ENCODE measurements at places on chromosomes 7 and 10.

- no peak for DNase-seq
These were observed 248.6 kb downstream of the GFRA1 start for GRCh38 chr10:116024271-116024878.

- DNase-seq: no peak
These were observed 1.1 kb upstream of the DMTF1 start for GRCh38 chr7:87151002-87151728.

- no peak for DNase-seq
These were observed 88.5 kb downstream of the AVL9 start for GRCh38 chr7:32583791-32584190.

DNA sequence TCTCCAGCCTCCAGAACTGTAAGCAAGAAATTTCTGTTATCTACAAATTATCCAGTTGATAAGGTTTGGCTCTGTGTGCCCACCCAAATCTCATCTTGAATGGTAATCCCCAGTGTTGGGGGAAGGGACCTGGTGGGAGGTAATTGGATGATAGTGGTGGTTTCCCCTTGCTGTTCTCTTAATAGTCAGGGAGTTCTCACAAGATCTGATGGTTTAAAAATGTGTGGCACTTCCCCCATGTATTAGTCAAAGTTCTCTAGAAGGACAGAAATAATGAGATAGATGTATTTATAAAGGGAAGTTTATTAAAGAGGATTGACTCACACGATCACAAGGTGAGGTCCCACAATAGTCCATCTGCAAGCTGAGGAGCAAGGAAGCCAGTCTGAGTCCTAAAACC is 56.2 kb upstream of the APBB1IP start:
- DNase-seq: no peak

DNA sequence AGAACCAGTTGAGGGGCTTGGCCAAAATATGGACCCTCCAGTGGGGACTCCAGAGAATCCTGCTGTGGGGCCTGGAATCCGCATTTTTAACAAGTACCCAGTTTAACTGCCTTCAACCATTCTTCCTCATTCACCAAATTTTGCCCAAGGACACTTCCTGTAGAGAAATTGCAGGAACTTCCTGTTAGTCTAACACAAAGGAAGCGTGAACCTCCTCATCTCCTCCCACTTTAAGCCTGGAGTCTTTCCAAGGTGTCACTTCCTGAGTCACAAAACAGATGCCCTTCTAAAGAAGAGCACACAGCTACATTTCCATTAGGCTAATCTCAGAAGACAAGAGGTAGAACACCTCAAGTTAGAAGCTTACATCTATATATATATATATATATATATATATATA is 188.4 kb downstream of the PPP1R17 start:
- DNase-seq: no peak

DNA sequence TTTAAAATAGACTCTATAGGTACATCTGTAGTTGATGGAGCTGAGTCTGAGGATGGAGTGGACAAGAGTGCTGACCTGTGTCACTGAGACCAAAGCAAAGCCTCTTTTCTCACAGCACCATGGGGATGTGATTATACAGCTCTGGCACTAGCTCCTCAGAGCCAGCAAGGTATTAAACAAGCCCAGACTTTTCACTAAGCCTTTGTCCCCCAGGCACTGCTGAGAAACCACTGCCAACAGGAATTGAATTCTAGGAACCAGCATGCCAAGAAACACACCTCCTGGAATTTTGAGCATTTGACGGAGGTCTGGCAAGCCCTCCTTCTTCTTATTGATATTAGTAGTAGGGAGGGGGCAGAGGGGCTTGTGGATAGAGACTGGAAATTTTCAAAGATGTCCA is 147.0 kb downstream of the C1GALT1 start:
- DNase-seq: no peak

DNA sequence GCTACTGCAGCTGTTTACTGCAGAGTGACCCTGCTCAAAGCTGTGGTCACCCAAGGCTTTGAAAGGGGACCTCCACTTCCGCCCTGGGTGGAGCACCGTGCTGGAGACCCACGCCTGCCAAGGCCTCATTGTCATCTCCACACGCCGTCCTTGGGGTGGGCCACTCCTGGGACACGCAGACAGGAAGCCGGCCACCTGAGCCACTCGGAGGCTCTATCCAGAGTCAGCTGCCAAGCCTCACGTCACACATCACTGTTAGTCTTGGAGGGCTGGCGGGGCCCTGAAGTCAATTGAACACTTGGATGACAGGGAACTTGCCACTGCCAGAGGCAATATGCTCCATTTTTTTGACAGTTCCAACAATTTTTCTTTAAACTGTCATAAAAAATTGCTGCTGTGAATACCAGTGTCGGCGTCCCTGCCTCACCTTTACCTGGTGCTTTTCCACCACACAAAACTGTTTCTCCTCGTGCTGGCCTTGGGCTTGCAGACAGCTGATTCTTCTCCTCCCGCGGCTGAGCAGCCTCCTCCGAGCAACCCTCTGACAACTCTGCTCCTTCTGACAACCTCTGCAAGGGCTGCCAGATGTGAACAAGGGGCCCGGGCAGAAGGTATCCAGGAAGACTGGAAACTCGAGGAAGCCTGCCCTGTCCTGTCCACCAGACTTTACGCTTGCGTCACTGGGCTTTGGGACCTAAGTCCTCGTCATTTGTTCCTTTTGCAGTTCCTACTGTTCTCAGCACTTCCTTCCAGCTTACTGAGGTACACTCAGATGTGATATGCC is 81.9 kb downstream of the EGFR start:
- DNase-seq: peak; percentile 28

DNA sequence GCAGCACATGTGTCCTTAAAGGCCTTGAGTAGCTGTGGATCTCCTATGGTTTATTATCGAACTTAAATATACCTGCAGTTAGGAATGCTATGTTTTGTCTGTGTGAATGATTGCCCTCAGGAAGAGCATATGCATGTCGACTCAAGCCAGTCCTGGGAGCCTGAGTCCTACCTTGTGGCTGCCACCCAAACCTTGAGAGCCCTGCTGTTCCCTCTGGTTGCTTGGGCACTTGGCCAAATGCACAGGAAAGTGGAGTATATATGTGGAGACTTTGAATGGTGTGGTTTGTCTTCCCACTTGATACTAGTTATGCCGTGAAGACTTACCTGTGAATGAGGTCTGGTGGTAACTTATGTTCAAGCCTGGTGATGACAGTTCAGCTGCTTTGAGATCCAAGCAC is 409.8 kb downstream of the LRMDA start:
- no peak for DNase-seq

- no peak for DNase-seq
These were observed 395.8 kb upstream of the NPVF start for GRCh38 chr7:25624051-25624450.

GRCh38 chr10:13792006-13792405 is 205.2 kb downstream of the PRPF18 start:
- no peak for DNase-seq

DNA sequence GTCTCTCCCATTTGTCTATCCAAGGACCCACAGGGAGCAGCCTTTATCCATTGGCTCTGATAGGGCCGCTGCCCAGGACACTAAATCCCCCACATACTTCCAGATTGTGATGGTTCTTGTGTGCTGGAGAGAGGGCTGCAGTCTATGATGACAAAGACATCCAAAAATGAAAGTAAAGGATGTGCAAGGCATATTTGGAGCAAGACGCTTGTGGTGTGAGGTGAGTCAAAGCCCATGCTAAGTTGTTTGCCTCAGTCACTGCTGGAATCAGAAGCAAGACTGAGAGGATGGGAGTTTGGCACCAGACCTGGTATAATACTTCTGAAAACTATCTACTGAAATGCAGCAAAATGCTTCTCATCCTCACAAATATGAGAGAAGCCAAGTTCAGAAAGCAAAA is 22.7 kb downstream of the ZNF22 start:
- no peak for DNase-seq

GRCh38 chr10:110363572-110364411 is 59.1 kb upstream of the SMNDC1 start:
- peak; percentile 8 for DNase-seq

- DNase-seq: no peak
These were observed 101.2 kb downstream of the BAMBI start for GRCh38 chr10:28778524-28778923.

GRCh38 chr7:30201161-30201666 is 66.4 kb downstream of the MTURN start:
- no peak for DNase-seq

- DNase-seq: no peak
These were observed 13.8 kb downstream of the TMEM273 start for GRCh38 chr10:49174261-49174925.

- no peak for DNase-seq
These were observed 9.1 kb downstream of the C10orf90 start for GRCh38 chr10:126661356-126661755.

GRCh38 chr10:78222096-78222790 is 188.6 kb downstream of the RPS24 start:
- no peak for DNase-seq

DNA sequence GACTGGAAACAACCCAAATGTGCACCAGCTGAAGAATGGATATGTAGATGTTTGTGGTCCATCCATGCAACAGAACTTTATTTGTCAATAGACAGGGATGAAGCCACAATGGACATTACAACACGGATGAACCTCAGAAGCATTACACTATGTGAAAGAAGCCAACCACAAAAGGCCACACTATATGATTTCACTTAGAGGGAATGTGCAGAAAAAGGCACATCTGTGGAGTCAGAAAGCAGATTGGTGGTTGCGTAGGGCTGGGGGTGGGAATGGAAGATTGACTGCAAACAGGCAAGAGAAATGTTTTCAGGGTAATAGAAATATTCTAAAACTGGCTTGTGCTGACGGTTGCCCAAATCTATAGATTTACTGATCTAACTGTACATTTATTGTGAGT is 34.3 kb upstream of the WASHC2A start:
- DNase-seq: no peak

DNA sequence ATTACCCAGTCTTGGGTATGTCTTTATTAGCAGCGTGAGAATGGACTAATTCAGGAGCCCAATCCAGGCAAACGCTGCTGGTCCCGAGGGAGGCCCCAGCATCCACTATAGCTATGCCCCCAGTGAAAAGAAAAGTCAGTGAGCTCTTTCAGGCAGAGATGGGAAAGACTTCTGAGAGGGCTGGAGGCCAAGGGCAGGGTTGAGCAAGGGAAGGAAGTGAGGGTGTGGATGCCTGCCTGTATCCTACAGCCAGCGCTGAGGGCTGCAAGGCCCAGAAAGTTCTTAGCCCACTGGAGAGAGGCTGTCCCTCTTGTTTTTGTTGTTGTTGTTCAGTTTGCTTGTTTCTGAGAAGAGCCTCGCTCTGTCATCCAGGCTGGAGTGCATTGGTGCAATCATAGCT is 261.6 kb downstream of the ZEB1 start:
- no peak for DNase-seq

- no peak for DNase-seq
These were observed 440 bp downstream of the CTNNA3 start for GRCh38 chr10:67695555-67695954.

- no peak for DNase-seq
These were observed 103.9 kb downstream of the CTBP2 start for GRCh38 chr10:125056161-125057132.

DNA sequence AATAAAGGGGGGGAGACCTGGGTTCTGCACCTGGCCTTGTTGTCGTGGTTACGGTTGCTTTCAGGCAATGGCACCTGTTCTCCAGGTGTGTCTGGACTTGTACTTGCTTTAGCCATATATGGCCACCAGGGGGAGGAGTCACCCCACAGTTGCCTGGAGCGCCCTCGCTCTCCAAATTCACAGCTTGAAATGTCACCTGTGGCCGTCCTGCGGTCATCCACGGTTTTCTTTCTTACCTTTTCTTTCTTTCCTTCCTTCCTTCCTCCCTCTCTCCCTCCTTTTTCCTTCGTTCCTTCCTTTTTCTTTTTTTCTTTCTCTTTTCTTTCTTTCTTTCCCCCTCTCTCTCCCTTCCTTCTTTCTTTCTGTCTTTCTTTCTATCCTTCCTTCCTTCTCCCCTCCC is 157.2 kb upstream of the ZNF92 start:
- peak; percentile 71 for DNase-seq

- DNase-seq: no peak
These were observed 1.3 kb downstream of the GUSB start for GRCh38 chr7:65980478-65981250.

- DNase-seq: no peak
These were observed 74.6 kb upstream of the FRMD4A start for GRCh38 chr10:14405076-14406065.

DNA sequence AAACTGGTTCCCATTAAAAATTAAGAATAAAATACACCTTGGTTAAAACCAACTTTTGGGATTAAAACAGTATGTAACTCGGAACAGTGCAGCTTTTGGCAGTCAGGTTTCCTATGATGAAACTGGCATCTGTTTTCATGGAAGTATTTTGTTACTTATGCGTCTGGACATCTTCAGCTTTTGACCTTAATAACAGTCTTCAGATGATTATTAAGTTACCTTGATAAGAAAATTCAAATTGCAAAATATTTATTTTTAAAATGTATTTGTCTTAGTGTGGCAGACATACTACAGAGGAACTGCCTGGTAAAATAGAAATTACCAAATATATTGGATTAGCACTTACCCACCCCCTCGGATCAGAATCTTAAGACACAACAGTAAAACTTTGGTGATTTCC is 100.0 kb downstream of the ITGB8 start:
- DNase-seq: no peak

DNA sequence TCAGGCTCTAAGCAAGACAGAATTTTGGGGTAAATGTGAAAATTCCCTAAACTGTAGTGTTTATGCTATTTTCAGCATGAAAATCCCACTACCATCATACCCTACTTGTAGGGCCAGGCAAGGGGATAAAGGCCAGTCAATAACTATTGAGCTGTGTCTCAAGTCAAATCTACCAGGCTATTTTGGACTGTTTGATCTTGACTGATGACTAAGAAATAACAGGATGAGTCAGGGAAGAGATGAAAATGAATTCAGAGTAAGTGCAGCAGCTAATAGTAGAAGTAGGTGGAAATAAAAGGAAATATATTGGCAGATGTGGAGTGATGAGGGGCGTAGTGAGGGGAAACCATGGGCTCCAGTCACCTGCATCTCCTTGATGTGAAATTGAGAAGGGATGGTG is 225.8 kb upstream of the PHYHIPL start:
- DNase-seq: no peak

DNA sequence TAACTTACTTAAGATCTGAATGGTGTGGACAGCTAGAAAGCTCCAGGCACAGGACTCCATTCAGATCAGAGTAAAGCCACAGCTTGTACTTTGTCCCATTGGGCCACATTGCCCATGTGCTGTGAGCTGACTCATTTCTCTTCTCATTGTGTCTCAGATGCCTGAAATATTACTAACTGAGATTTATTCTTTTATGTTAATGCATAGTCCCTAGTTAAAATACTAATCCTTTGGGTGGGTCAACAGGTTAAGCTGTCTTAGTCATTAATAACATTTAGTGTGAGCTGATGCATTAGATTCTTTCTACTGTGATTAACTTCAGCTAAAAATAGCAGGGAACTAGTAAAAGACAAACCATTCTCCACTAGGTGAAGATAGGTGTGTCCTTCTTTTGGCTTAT is 104.7 kb upstream of the ARMC3 start:
- DNase-seq: no peak

DNA sequence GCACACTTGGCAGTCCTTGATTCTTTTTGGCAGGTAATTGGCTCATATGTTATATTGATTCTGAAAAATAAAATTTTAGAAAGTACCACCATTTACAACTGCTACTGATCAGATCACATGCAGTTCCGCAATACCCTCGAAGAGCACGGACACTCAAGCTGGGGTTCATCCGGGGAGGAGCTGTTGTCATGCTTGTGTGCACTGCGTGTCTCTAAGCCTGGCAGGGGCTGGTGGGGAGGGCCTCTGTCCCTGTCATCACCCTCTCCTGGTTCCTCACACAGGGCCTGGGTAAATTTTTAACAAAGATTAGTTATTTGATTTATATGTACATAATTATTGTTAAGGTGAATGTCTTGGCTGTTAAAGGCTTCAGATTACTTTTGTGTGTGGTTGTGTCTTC is 45.2 kb downstream of the TRRAP start:
- DNase-seq: no peak

GRCh38 chr7:14292737-14293136 is 303.3 kb upstream of the ETV1 start:
- DNase-seq: no peak

All from NCI-H1436 (cell line).